ENCODE measurements at places on chromosomes 4 and X.

GRCh38 chr4:55931833-55932232 is 16.9 kb upstream of the CEP135 start:
- DNase-seq = no peak

GRCh38 chr4:105399532-105400161 is 74.2 kb downstream of the PPA2 start:
- no peak for DNase-seq

- DNase-seq = no peak
Observed at GRCh38 chrX:153459986-153460385, 10.4 kb downstream of the HAUS7 start.

DNA sequence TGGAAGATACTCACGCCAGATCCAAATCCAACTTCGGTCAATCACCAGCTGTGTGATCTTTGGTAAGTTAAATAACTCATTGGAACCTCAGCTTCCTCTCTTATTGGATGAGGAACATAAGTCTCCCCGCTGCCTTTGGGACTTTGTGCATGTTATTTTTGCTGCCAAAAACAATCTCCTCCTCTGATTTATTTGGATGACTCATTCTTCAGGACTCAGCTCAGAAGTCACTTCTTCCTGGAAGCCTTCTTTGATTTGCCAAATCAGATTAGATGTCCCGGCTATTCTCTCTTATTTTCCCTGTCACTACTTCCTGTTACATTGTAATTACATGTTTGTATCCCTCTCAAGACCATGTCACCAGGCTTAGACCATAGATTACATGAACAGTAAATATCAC is 138.0 kb upstream of the BOD1L1 start:
- DNase-seq = no peak

DNA sequence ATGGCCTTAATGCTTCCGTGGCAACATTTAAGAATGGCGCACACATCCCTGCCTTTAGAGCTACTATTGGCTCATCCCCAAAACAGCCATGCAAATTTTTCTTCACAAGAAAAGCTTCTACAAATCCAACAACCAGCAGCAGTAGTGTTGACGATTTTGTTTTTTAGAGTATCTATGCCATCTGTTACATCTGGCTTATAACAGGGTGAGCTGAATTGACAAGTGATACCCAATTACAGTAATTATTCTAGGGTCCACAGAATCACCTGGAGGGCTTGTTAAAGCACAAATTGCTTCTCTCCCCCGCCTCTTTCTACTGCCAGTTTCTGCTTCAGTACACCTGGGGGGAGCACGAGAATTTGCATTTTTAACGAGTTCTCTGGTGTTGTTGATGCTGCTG is 34.1 kb downstream of the DCHS2 start:
- DNase-seq = no peak

- DNase-seq = no peak
Observed at GRCh38 chrX:10597871-10598270, 22.5 kb downstream of the MID1 start.

GRCh38 chrX:2490634-2491033 is 10.1 kb downstream of the DHRSX start:
- no peak for DNase-seq

GRCh38 chr4:105627620-105628019 is 75.2 kb downstream of the ARHGEF38 start:
- DNase-seq = no peak

DNA sequence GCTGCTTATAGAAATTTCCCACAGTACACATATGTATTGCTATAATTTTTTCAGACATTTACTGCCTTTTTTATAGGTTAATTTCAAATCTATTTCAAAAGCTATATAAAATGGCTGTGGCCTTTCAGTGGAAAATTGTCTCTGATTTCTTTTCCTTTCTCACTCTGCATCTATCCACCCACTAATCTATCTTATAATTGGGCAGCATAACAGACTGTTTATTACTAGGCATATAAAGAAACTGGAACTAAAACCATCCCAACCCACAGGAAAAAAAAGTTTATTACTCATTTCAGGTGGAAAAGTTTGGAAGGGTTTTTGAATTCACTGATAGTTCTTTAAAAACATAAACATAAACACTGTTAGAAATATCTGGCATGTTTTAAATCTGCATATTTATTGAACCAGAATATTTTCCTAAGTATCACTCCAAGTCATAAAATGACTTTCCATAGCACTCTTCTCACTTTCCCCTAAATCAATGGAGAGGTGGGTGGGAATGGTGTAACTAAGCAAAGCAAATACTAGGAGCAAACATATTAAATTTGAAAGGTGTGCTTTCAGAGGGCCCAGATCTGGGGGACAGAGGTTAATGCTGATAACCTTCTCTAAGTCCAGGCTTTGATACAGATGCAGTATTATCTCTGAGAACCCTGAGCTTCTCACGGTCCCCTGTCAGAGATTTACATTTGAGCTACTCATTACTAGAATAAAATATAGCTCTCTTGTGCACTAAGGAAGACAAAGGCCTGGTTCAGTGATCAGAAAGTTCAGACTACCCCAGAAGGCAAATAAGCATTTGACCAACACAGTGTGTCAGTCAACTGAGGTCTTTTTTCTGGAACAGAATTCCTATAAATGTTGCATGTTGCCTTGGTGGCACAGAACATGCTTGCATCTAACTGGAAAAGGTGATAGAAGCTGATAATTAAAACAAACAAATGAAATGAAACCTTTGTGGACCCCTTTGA is 328.3 kb downstream of the UNC5C start:
- DNase-seq = no peak

GRCh38 chr4:6393544-6394475 is 78.6 kb downstream of the PPP2R2C start:
- no peak for DNase-seq

Data from D721Med (cell line).